MCF 10A (cell line): ENCODE measurements at places on chromosomes 7 and 10.

- DNase-seq, result no peak
Measured at GRCh38 chr7:38147005-38147404, 31.0 kb upstream of the STARD3NL start.

GRCh38 chr7:73674468-73675124, 7.0 kb downstream of the VPS37D start:
- DNase-seq, result no peak

DNA sequence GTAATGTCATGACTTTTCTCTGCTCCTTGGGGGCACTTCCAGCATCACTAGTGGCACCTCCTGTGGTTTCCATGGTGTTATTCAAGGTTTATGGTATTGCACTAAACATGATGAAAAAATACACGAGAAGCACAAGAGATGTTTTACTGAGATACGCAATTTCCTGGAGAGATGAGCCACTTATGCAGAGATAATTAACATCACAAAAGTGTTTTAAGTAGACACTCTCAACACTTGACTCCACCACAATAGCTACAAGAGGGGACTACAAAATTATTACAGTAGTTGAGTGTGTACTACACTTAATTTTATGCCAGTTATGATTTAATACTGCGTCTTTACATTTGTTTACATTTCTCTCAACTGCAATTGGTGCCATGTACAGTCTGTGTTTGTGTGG, 906.7 kb downstream of the DNAJB9 start:
- no peak for DNase-seq

- no peak for DNase-seq
Measured at GRCh38 chr7:66720561-66720960, 20.0 kb upstream of the RABGEF1 start.

DNA sequence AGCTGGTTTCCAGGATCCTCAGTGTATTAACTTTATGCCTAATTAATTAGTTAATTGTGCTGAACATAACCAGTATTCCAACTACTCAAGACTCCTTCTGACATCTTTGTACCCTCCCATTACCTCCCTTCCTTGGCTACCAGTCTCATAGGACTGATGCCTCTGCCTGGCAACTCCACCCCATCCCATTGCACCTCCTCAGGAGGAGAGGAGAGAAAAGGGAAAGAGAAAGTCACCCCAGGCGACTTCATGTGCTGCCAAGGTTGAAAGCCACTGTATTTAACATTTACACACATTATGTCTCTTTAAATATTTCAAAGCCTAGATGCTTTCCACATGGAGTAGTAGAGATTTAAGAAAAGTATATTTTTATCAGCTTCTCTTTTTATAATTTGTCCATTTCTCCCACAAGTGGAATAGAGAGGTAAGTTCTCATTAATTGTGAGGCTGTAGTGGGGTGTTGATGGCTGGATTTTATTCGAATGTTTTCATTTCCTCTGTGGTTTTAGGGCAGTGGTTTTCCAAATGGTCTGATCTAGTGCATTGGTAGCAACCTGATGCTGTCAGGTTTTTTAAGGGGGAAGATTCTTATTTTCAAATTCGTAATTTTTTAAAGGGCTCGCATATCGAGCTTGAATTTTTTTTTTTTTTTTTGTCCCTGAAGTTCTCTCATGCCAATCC, 148.0 kb downstream of the BICC1 start:
- peak; percentile 39 for DNase-seq

GRCh38 chr7:148914208-148914777, 30.2 kb upstream of the EZH2 start:
- DNase-seq, result peak; percentile 71

GRCh38 chr7:664997-665735, 61.3 kb upstream of the DNAAF5 start:
- no peak for DNase-seq

DNA sequence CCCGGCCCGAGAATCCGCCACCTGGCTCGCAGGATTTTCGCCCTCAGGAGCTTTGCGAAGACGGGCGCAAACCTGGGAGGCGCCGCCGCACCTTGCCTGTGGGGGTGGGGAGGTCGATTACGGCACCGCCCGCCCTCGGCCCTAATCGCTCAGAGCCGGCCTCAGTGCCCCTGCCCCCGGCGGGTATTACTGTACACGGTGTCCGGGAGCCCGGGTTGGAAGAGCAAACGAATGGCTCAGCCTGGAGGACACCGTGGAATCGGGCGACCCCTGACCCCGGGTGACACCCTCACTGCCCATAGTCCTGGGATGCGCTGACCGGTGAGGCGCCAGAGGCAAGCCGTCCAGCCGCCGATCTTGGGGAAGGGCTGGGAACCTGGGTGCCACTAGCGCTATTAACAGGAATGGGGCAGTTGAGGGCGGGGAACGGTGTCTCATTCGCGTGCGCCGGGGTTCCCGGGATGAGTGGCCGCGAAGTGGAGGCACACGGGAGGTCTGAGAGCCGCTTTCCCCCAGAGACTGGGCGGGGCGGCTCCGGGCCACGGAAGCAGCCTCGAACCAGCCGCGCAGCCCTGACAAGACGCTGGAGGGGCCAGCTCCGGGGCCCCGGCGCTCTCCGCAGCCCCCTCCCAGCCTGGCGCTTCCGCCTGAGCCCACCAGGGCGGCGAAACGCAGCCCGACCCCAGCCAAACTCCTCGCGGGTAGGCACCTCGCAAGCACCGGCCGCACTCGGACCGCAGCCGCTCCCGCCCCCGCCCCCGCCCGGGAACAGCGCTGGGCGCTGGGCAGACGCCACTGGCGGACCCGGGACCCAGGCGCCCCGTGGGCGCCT, 167.5 kb downstream of the NRF1 start:
- peak; percentile 17 for DNase-seq

DNA sequence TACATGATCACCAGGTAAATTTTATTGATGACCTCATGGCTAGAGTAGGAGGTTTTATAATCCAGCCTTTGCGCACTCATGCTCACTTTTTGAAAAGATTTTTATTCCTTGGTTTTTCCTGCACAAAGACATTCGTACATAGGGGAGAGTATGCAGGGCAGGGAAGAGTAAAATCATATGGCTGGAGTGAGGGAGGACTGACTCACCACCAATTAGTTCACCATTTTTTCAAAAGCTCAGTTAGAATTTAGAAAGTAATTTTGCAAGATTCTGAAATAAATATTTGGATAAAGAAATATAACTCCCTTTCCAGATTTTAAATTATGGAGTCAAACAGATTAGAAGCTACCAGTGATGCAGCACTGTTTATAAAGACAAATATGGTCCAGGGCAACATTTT, 111.9 kb downstream of the SEMA3D start:
- no peak for DNase-seq

DNA sequence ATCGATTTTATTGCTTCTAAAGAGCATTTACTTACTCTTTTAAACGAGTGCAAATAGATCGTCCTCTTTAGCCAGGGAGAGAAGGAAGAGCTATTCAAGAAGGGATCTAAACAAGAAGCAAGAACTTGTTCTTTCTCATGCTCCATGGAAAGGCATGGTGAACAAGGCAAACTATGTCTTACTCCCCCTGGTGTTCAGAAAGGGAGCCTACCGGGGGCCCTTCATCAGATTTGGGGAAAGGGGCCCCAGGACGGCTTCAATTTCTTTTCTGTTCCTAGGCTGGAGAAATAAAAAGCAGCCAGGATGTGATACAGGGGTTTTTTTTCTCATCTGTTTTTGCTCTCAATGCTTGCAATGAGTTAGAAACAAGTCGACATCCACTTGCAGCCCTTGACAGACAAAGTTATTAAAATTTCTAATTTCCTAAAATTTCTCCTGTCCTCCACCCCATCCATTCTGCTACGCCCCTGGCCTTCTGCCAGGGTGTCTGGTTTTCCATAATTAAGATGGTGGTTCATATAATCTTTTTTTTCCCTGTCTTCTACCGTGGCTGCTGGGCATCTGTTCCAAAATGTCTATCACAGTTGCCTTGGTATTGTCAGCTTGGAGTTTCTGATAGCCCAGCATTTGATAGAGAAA, 214.4 kb downstream of the CREB5 start:
- peak; percentile 60 for DNase-seq

GRCh38 chr7:82050792-82051191, 280.9 kb upstream of the HGF start:
- DNase-seq, result no peak

GRCh38 chr10:30529373-30529998, 95.5 kb downstream of the MAP3K8 start:
- no peak for DNase-seq

DNA sequence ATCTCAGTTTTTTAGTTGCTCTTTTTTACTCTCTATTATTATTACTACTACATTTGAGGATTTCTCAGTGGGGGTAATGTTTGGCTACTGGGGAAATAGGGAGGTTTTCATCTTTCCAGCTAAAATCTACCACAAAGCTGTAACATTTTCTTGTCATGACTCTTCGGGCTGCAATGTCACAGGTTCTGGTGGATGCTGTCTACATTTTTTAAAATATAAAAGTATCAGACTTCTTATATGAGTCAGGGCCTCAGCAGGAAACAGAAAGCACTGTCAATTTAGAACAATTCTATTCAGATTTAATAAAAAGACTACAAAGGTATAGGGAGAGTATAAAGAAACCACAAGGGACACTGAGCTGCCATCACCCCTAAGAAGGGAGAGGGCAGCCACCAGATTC, 61.6 kb downstream of the DNAJC12 start:
- no peak for DNase-seq

DNA sequence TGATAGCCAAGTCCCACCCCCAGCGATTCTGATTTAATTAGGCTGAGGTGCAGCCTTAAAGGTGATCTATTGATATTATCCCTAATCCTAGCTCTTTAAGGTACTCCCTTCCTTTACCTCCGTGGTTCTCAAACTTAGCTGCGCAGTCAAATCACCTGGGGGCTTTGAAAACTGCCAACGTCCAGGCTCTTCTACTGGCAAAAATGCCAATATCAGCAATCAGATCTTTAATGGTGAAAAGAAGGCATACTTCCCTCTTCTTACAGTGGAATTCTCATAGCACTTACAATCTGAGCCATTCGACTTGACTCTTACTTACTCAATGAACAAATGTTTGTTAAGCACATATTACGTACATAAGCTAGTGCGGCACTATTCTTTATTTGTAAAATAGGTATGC, 704 bp upstream of the SLC35B4 start:
- DNase-seq, result no peak

GRCh38 chr7:137642031-137642430, 204.7 kb downstream of the DGKI start:
- DNase-seq, result no peak

DNA sequence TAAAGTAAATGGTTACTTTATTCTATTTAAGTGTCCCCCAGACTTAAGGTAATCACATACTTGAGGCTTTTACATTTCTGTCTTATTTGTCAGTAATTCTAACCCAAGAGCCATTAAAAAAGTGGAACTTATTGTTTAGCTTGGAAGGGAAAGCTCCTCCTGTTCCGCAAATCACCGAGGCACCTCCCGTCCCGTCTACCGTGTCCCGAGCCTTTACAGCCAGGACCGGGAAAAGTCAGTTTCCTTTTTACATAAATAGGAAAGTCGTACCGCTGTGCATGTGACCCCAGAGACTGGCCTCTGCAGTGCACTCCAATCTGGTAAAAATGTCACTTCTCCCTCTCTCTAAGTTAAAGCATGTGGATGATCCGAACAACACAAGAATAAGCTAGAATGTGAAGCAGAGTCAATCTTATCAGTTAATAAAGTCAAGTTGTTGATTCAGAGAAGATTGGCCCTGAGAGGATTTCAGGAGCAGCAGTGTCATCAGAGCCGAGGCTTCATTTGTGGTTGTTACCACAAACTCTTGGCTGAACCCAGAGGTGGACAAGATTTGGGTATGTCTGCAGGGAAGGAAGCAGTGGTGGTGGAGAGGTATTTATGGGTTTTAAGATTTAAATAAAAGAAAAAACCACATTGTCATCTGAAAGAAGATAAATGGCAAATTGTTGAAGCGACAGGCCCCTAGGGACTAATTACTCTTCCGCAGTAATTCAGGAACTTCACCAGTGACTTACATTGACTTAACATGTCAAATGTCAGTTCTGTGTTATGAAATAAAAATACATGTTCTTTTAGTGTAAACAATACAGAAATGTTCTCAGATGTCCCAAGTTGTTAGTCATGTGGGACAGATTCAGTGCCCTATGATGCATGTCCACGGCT, 316.6 kb upstream of the ZNF32 start:
- DNase-seq, result peak; percentile 42

DNA sequence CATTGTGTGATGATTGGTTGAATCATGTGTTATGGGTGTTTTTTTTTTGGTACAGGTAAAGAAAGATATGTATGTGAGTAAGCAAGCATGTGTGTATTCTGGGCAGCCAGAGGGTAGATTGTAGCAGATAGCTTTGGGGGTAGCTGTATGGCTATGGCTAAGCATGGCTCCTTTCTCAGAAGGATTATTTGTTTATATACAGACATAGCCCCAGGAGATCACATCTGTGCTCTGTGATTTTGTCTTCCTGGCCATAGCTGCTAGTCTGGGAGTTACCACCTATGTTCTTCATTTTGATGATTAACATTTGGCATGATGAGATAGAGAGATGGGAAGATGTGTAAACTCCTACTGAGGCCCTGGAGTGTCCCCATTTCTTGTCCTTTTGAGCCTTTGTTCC, 23.2 kb upstream of the ICA1 start:
- DNase-seq, result no peak

DNA sequence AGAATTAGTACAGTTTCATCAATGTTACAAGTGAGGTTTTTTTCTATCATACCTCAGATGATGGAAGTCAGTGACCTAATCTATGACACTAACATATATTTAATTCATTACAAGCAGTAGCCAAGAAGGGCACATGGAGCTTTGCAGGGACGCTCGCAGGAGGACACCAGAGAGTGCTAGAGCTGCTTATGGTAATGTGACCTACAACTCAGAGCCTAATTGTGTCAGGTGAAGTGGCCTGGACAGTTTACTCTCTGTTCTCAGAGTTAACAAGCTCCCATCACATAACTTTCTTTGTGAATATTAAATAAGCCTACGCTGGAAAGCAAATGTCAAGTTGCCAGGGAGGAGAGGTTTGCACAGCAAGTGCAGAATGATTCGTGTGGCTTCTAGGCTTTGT, 11.6 kb upstream of the CNNM2 start:
- no peak for DNase-seq

- peak; percentile 38 for DNase-seq
Measured at GRCh38 chr10:46992803-46993561, 81.8 kb downstream of the PTPN20 start.

DNA sequence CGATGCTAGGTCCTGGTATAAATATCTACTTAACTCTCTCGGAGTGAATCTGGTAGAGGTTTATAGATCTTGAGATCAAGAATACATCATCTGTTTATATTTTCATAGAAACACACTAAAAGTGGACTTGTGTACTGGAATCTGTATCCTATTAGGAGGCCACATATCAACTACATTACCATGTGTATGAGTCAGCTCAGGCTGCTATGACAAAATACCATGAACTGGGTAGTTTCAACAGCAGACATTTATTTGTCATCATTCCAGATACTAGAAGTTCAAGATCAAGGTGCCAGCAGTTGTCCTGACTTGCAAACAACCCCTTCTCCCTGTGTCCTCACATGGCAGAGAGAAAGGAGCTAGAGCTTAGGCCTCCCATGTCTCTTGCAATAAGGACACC, 113.9 kb upstream of the PFKP start:
- no peak for DNase-seq

DNA sequence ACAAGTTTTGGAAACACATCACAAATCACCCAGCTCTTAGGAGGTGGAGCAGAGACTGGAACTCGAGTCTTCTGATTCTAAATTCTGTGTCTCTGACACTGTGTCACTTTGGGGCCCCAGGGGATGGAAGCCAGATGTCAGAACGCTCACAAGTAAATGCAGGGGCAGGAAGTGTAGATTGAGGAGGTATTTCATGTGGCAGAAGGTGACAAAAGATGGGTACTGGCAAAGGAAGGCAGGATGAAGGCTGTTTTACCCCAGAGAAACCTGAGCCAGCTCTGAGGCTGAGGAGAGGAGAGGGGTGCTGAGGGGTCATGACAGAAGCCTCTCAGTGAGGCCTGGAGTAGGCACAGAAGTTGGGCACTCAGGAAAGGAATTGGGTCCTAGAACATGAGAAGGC, 6.0 kb upstream of the PURB start:
- DNase-seq, result no peak
